Osteocyte (in vitro differentiated cells): ENCODE measurements at places on chromosomes 1 and 21.
A peak's percentile ranks its signal among the peaks of the same experiment; 100 is the strongest.

DNA sequence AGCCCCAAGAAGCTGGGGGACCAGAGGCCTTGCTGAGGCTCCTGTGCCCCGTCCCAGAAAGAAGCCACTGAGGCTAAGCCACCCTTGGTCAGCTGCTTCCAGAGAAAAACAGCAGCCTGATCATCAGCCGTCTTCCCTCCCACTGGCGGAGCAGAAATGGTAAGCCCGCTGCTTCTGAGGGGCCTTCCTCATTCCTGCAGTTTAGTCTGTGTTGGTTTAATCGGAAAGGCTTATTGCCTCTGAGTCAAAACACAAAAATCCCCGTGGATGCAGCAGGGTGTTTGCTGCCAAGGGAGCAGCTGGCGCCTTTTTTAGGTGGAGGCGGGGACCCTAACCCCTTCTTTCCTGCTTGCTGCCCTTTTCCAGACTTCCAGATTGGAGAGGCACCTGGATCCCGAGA, 33.9 kb downstream of the SPSB1 start:
- DNase-seq: no peak

- no peak for DNase-seq
These were observed at the start of gene TAF1A for GRCh38 chr1:222589462-222590302. TSS of gene TAF1A (minus strand) at chr1:222589933.

DNA sequence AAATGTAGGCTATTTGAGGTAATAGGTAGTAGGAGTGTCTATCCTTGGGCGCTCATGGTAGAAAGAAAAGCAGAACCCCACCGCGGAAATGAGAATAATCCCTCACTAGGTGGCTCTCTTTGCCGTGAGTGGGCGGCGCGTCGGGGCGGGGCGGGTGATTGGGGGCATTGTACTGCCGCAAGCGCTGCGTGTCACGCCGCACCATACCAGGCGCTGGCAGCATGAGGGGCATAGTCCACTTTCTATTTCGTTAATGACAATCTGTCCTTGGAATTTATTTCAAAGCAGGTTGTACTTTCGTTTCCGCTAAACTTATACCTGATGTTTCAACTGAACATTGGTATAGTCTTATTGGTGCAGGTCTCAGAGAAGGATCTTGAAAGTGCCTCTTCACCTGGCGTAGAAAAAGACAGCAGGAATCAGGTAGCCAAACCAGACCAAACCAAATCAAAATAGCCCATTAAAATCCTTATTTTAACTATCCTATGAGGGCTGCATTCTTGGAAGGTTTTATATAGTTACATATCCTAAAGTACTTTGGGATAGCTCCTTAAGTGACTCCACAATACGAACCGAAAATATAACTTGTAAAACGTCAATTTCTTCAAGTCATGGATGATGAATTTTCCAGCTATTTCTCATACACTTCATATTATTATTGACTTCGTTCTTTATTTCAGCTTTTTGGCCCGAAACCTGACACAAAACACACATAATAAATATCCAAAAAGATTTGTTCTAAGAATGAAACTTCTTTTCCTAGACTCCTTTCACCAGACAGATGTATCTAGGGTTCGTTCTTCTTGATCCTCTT, 1.9 kb upstream of the SMG7 start:
- peak; percentile 92 for DNase-seq

- DNase-seq: no peak
These were observed 7.4 kb upstream of the HYI start for GRCh38 chr1:43460988-43461693.

- no peak for DNase-seq
These were observed 108.7 kb upstream of the RNPC3 start for GRCh38 chr1:103416681-103417286.

GRCh38 chr1:245869847-245870246, 637.2 kb downstream of the SMYD3 start:
- no peak for DNase-seq

- peak; percentile 96 for DNase-seq
These were observed 20.0 kb upstream of the EPHA2 start for GRCh38 chr1:16175610-16176553.

- no peak for DNase-seq
These were observed 39.1 kb upstream of the NHLH2 start for GRCh38 chr1:115879977-115880376.

DNA sequence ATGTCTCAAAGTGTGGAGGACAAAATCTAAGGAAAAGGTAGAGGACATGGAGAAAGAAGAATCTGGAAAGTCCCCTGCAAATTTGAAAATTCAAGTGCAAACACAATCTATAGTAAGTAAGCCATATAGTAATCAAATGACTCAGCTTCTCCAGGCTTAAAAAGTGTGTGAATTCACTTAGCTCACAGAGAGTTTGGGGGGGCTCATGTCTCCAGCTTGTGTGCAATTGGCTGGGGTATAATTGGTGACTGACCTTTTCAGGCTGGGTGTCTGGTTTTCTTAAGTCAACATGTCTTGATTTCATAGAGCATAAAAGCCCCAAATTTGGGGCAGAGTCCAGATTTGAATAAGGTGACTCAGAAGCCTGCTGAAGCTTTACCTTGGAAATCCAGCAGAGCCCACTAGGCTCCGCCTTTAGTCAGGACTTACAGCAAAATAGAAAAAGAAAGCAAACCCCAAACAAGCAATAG, 8.6 kb downstream of the CLDN14 start:
- no peak for DNase-seq

- no peak for DNase-seq
These were observed 113.6 kb upstream of the VAMP3 start for GRCh38 chr1:7657287-7658016.

- no peak for DNase-seq
These were observed 11.6 kb downstream of the RIPPLY3 start for GRCh38 chr21:37017951-37018679.

GRCh38 chr1:204438628-204439027, 27.0 kb upstream of the PPP1R15B start:
- DNase-seq: no peak

DNA sequence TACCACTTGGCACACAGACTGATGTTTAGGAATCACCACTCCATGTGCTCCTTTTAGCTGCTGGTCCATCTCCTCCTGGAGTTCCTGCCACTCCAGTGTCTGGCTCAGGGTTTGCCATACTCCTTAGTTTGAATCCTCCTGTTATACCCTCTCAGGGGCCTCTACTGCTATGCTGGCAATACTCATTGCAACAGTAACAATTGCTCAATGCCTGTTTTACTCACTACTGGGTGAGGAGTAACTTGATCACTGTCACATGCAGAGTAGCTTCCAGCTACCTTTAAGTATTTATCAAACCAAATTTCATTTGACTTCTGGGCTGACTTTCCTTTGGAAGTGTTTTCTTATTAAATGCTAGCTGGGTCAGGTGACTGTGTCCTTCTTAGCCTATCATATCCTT, 107.2 kb upstream of the WLS start:
- no peak for DNase-seq

DNA sequence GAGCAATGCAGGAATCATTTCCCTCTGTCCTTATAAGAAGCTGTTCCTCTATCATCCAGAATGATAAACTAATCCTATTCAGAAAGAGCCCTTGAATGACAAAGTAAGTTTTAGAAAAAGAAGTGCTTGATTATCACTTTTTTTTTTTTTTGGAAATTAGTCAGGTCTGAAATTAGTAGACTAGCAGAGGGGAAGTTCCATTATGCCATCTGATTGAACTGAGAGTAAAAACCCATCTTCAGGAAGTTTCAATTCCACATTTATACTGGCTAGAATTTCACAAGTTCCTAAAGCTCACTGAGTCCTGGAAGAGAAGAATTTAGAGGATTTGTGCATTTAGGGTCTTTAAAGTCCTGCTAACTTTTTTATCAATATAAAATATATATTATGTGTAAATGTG, 128.8 kb upstream of the COA6 start:
- no peak for DNase-seq

DNA sequence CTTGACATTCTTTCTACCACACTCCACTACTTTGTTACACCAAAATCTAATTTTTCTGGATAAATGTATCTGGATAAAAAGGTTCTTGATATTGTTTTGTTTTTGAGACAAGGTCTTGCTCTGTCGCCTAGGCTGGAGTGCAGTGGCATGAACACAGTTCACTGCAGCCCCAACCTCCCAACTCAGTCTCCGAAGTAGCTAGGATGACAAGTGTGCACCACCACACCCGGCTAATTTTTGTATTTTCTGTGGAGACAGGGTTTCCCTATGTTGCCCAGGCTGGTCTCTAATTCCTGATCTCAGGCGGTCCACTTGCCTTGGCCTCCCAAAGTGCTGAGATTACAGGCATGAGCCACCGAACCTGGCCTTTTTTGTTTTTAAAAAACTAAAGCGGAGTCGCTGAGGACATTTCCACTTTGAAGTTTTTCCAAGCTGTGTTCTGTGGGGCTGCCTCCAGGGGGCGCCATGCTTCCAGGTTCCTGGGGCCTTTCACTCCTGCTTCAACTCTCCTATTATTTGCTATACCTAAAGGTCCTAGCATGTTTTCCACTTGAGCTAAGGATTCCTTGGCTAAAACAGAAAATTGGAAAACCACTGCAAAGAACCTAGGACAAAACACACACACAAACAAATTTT, 14.1 kb upstream of the NCMAP start:
- DNase-seq: peak; percentile 75

DNA sequence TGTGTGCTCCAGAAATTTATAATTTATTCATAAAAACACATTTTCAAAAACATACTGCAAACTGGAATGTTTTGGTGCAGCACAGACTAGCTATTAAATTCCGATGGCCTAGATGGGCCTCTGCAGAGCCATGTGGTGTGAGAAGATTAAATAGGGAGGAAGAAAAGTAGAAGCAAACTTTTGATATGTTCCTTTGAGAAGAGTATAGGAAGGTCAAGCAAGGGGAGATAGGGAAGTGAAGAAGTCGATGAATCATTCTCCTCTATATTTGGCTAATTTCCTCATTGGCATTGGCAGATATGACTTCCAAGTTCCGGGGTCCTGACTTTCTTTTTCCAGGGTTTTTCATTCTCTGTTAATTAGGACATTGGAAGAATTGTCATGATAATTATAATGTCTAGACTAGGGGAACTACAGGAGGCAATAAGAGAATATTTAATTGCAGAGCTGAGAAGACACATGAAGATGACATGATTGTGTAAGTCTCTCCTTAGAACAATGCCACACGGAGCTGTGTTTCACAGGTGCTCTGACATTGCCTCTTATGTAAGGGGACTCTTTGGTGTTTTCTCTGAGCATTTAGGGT, 19.3 kb upstream of the ZNF326 start:
- DNase-seq: no peak

DNA sequence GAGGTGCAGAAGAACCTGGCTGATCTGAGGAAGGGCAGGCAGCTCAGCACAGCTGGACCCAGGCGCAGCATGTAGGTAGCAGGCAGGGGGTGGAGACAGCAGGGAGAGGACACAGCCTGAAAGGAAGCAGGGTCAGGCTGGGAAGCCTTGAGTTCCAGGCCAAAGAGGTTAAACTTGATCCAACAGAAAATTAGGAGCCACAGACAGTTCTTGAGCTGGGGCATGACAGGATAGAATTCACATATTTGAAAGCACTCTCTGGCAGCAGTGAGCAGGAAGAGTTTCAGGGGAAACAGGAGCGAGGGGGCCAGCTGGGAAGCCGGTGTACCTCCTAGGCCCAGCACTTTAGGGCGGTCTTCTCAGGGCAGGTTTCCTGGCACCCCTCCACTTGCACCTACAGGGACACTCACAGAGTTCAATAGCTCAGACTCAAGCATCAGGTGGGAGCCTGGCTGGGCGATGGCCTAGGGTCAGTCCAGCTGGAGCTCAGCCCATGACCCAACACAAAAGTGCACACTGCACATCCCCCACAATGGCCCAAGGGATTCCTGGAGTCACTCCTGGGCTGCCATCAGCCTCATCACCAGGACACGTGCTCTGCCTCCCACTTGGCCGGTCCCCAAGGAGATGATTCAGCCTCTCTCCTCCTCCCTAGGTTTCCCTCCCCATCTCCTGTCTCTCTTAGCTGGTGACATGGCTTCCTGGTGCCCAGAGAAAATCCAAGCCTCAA, 22.7 kb downstream of the MATN1 start:
- DNase-seq: no peak

- DNase-seq: no peak
These were observed 84.3 kb upstream of the HP1BP3 start for GRCh38 chr1:20871419-20871818.

- no peak for DNase-seq
These were observed 73.1 kb downstream of the GREM2 start for GRCh38 chr1:240538776-240539430.

- no peak for DNase-seq
These were observed 27.2 kb downstream of the NIPAL3 start for GRCh38 chr1:24442764-24443163.

DNA sequence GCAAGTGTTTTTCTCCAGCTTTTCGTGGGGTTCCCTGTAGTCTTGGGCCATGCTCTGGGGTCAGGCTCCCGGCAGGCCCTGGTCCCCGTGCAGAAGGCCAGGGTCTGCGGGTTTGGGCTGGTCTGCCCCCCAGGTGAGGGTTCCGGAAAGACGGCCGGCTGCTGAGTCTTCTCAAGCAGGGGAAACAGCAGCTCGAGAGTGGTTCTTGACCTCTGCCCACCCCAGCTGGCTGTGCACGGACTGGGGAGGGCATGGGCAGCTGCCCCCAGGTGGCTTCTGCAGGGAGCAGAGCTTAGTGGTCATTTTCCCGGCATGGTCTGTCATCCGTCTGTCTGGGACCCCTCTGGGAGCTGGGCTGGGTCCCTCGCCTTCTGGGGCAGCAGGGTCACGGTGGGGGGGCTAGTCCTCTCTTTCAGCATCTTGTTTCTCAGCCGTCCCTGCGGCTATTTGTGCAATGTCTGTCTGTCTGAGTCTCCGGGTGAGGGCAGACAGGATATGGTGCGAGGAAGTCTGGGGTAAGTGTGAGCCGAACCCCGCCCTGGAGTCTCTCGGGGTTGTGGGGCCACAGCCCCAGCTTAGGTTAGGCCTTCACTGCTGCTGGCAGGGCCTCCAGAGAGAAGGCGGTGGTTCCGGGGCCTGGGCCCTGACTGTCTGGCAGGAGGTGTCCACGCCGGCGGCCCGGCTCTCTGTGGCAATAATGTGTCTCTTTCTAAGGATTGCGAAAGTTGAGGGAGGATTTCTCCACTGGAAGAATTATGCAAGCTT, 6.1 kb downstream of the SKI start:
- DNase-seq: peak; percentile 91

DNA sequence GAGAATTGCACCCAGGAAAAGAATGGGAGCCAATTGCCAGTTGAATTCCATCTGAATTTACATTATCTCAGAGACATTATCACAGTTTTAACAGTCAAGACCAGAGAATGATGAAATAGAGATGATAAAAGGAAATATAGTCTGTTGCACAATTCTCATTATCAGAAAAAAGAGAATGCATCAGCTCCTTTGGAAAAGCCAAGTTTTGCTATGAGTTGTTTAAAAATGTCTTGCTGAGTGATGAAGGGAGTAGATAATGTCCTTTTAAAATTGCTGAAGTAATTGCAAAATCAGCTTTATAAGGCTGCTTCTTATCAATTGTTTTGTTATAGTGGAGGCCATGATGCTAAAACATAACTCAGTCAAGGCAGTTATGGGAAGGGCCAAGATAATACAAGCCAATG, 37.9 kb upstream of the EEIG2 start:
- DNase-seq: no peak

- no peak for DNase-seq
These were observed at the start of gene KIF17 for GRCh38 chr1:20717452-20718342. TSS of gene KIF17 (minus strand) at chr1:20718007. CDS start at chr1:20717706, 301 bp downstream.

DNA sequence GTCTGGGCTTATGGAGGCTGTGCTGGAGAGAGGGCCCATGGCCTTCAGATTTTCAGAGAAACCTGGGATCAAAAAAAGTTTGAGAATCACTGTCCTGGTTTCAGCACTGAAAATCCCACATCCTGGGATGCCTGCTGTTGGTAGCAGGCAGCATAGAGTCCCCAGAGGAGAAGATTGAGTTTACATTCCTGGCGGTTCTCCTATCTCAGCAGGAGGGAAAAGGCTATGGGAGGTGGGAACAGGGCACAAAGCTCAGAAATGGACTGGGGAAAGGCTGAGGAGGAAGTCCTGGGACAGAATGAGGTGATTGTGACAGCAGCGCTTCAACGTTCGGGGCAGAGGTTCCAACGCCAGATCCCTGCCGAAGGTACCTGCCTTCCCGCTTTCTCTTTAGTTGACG, 103.4 kb downstream of the ETS2 start:
- no peak for DNase-seq
